ENCODE measurements at places on chromosomes 7 and 10.

DNA sequence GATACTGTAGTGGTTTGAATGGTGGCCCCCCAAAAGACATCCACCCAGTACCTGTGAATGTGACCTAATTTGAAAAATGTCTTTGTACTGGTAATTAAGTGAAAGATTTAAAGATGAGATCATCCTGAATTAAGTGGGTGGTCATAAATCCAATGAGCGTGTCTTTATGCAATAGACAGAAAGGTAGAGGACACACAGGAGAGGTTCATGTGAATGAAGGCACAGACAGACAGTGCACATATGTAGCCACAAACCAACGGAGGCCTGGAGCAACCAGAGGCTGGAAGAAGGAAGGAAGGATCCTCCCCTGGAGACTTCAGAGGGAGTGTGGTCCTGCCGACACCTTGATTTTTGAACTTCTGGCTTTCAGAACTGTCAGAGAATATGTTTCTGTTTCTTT lies 160.3 kb downstream of the CNTNAP2 start:
- DNase-seq = no peak

DNA sequence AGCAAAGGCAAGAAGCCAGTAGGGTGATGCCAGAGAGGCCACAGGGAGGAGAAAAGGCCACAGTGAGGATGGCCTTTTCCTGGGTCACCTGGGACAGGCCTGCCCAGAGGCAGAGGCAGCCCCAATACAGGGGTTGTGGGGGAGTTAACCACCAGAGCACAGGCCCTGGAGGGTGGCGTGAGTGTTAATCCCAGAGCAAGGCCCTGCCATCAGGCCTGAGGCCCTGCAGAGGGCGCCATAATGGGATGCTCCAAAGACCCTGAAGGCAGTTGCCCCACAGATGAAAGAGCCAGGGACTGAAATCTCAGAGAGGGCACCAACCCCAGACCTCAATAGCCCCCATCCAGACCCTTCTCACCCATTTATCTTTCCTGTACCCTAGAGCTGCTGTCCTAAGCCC lies 23.9 kb downstream of the SLC13A4 start:
- DNase-seq = no peak

GRCh38 chr10:91088300-91089140 lies 131.9 kb upstream of the PCGF5 start:
- peak; percentile 34 for DNase-seq

- no peak for DNase-seq
These were observed 590.0 kb downstream of the LRMDA start for GRCh38 chr10:76021398-76021797.

- DNase-seq = no peak
These were observed 26.3 kb downstream of the SAMD8 start for GRCh38 chr10:75137533-75138438.

DNA sequence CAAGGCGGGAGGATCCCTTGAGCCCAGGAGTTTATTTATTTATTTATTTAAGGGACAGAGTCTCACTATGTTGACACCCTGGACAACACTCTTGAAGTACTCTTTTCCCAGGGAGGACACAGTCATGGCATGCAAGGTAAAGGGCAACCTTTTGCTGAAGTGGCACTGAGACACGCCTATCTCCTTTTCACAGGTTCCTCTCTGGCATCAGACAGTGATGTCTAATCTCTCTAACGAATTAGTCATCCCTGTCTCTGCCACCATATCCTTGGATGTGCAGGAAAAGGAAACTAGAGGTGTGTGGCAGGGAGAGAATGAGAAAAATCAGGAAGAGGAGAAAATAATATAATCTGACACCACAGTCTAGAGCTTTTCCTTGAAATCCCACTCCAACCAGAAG lies 19.5 kb downstream of the CPVL start:
- no peak for DNase-seq

GRCh38 chr10:95279042-95279820 lies 11.6 kb downstream of the PDLIM1 start:
- DNase-seq = no peak

- no peak for DNase-seq
These were observed 334.0 kb downstream of the ZNF33B start for GRCh38 chr10:42304341-42304740.

DNA sequence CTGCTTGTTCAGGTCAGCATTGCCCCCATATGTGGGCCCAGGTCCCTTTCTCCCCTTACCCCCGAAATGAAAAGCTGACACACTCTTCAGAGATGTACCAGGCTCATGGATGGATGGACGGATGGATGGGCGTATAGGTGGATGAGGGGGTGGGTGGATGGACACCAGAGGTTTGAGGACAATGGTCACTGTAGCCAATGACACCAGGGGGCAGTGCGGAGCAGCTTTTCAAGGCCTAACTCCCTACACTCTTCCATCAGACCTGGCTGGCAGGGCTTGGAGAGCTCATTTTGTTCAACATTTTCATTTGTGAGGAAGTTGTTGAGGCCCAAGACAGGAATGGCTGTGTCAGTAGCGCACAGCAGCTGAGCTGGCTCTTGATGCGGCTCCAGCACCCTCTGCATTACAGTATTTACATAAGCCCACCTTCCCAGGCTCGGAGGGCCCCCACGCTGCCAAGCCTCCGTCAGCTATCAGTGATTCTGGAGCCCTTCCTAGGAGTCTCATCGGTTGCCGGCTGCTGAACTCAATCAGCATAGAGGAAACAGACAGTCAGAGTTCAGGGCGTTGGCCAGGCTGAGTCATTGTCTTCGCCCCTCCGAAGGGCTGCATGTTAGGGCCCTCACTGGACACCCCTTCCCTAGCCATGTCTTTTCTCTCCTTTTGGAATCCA lies 11.6 kb upstream of the FFAR4 start:
- peak; percentile 53 for DNase-seq

- no peak for DNase-seq
These were observed 210.4 kb downstream of the SKIDA1 start for GRCh38 chr10:21314906-21315644.

DNA sequence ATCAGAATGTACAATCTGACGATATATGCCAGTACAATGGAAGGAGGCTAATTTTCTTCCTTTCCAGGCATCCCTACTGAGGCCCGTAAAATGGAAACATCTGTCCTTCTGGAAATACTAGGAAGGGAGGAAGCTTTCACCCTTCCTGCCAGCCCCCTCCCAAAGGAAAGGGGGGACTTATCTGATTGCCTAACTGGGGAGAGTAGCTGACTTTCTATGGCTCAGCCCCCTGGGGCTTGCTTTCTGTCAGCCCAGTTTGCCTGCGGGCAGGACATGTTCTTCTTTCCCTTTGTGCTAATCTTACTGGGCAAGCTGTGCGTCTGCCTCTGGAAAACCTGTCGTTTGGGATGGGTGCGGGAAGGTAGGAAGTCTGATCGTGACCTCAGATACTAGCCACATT lies 508.9 kb downstream of the SUGCT start:
- no peak for DNase-seq

GRCh38 chr7:105765846-105766245 lies 110.6 kb downstream of the ATXN7L1 start:
- no peak for DNase-seq

GRCh38 chr7:146314962-146315361 lies 198.4 kb downstream of the CNTNAP2 start:
- no peak for DNase-seq

GRCh38 chr7:18889436-18889835 lies 228.0 kb downstream of the TWIST1 start:
- no peak for DNase-seq

DNA sequence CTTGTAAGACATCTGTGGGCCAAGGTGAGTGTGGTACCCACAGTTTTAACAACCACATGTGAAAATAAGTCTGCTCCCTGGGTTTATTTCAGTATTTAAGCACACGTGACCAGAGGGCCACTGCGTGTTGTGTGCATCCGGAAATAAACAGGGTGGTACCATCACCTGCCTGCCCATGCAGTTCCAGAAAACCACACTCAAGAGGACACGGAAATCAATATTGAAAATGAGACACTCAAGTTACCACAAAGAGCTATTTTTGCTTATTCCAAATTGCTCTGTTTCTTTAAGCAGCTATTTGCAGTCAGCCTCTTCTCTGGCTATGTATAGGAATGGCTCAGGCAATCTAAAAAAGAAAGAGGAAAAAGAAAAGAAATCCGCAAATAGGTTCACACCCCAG lies 71.8 kb upstream of the LOXL4 start:
- DNase-seq = no peak

DNA sequence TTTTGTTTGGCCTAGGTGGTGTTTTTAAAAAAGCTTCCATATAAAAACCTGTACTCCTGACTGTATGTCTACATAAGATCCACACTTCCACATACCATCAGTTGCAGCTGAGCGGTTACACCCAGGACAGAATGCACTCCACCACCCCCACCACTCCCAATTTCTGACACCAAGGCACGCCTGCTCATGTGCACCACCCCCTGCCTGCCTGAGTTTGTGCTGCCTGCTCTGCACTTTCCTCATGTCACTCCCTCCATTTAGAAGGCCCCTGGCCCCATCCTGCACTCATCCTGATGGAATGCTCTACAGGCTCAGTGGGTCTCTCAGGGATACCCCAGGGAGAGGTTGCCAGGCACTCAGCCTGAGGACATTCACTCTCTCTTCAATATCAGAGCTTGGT lies 6.5 kb downstream of the VPS41 start:
- no peak for DNase-seq

- no peak for DNase-seq
These were observed 65.4 kb downstream of the SP8 start for GRCh38 chr7:20721086-20721810.

GRCh38 chr7:143068446-143068845 lies 16.3 kb downstream of the OR6V1 start:
- no peak for DNase-seq

GRCh38 chr7:17589671-17590070 lies 291.2 kb downstream of the AHR start:
- DNase-seq = no peak

DNA sequence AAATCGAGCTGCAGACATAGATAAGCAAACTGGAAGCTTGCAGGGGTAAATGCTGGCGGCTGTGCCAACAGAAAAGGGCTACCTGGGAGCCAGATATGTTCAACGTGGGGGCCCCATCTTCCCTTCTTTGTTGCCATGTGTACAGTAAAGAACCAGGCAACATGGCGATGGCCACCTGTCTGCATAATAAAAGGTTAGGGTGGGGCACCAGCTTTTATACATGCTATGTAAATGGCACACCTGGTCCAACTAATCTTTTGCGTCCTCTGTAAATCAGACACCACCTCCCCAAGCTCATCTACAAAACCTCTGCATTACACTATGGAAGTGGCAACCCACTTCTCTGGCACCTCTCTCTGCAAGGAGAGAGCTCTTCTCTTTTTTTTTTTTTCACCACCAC lies 13.9 kb downstream of the BUD31 start:
- no peak for DNase-seq

DNA sequence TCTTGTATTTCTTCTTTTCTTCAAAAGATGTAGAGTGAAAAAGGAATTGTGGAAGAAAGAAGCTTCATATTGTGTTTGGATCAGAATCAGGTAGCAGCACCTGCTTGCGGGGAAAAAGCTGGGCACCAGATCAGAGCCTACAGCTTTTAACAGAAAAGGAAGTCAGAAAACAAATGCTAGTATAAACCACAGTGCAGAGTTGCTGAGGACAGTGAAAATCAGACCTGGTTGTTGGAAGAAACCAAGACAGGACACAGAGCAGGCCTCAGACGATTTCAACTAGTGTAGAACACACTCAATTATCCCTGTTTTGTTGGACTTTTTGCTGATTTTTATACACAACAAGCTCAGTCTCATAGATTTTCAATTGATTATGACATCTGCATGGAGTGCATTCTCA lies 221.4 kb downstream of the PTN start:
- DNase-seq = no peak

DNA sequence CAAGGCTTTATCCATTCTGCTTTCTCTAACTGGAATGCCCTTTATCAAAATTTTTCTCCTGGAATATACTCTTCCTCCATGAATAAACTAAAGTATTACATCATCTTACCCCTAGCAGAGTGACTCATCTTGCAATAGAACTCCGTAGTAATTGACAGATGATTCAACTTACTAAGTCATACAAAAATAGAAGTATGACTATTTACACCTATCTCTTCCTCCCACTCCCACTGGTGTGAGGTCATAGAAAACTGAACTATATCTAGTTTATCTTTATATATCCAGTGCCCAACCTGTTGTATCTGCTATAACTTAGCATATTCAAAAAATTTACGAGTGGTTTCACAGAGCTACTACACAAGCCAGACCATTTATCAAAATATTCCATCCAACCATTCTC lies 26.1 kb downstream of the ABCB1 start:
- DNase-seq = no peak

DNA sequence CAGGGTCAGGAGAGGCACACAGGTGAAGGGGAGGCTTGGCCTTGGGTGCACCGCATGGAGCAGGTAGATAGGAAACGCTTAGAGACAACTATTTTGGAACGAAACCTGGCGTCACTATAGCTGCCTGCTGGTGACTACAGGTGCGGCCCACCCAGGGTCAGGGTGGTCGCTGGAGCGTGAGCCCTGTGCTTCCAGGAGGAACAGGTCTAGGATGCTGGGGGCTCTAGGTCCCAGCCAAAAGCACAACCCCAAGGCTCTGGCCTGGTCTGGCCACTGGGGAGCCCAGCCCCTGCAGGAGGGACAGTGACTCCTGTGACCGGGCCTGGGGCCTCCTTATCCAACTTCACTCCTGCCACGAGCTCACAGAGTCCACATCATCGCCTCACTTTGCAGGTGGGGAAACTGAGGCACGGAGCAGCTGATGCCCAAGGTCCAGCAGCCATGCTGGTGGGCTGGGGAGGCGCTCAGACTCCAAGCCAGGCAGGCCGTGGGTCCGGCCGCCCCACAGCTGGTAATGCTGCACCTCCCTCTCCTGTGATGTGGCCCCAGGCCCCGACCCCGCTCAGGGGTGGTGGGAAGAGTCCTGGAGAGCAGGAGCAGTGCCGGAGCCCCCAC lies 9.0 kb downstream of the LFNG start:
- no peak for DNase-seq

DNA sequence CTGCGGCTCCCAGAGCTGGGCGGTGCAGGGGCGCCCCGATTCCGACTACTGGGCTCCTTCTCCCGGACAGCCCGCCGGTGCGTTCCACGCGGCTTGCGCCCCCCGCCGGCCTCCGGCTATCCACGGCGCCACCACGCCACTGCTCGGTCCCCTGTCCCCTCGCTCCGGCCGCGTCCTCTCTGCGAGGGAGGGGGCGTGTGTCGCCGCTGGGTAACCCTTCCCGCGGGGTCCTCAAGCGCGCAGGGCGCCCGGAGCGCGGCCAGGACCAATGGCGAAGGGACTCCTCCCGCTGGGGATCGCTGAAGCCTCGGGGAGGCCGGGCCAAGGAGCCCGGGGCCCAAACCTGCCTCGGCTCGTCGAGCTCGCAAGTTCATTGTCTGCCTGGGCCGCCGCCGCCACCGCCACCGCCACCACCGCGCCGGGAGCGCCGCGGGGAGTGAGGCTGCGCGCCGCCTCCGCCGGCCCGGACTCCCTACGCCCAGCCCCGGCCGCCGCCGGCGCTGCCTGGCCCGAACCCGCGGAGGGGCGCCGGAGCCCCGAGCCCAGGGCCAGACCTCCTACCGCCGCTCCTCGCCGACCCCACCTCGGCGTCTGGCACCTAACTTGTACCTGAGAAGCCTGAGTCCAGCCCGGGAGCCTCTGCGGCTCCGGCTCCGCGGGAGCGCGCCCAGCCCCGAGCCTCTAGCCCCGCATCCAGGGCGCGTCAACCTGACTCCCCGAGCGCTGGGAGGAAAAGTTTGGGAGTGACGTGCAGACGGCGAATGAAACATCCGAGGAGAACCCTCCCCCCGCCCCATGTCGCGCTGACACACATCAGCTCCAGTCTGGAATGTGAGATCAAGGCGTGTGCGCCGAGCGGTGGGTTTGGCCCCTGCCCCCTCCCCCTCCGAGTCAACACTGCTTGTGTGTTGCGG lies at the start of gene CHST15:
CHST15 (minus strand) TSS at position 739 of the 914 bp plus-strand sequence. CDS start 47,386 bp downstream, outside the sequence.
- DNase-seq = peak; percentile 39

GRCh38 chr7:30559611-30560010 lies 35.1 kb upstream of the GARS1 start:
- no peak for DNase-seq

All from midbrain (tissue), 1 donor.